Fibroblast of the aortic adventitia (primary cell): ENCODE measurements at places on chromosomes 2 and 18. TPM values are rescaled to one million over a fixed set of nuclear protein-coding genes. Genes with fewer than 3 reads are reported as not detected.

The KLHL30 gene
- 0.09 and 0.33 TPM in 2 replicates for total RNA-seq

The FBXO15 gene
- total RNA-seq = 0.27 and 0.49 TPM in 2 replicates

The SLC4A5 gene
- total RNA-seq = 0.25 and 0.45 TPM in 2 replicates

The CIDEA gene
- total RNA-seq = not detected in 2 replicates

The ZNF892 gene
- 4.9 and 7.3 TPM in 2 replicates for total RNA-seq

The OTX1 gene
- total RNA-seq = 0.27 and 0.57 TPM in 2 replicates

The ABHD1 gene
- total RNA-seq = 0.09 TPM in 1 of 2 replicates, not detected in the other

The IMMT gene
- 47.8 and 76.6 TPM in 2 replicates for total RNA-seq

The TMEM17 gene
- 0.90 and 4.4 TPM in 2 replicates for total RNA-seq

The G6PC2 gene
- not detected in 2 replicates for total RNA-seq

The CXCR1 gene
- not detected in 2 replicates for total RNA-seq
